ENCODE measurements at places on chromosomes 5 and 9.

DNA sequence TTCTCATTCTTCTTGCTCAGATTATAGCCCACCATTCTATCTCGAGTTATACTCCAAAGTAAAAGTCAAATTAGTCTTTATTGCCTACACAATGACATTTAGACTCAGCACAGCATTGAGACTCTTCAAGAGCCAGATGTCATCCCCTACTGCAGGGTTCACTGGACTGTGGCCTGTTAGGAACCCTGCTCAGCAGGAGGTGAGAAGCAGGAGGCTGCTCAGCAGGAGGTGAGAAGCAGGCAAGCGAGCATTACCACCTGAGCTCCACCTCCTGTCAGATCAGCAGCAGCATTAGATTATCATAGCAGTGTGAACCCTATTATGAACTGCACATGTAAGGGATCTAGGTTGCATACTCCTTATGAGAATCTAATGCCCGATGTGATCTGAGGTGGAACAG, 12.7 kb upstream of the LIFR start:
- DNase-seq = no peak

DNA sequence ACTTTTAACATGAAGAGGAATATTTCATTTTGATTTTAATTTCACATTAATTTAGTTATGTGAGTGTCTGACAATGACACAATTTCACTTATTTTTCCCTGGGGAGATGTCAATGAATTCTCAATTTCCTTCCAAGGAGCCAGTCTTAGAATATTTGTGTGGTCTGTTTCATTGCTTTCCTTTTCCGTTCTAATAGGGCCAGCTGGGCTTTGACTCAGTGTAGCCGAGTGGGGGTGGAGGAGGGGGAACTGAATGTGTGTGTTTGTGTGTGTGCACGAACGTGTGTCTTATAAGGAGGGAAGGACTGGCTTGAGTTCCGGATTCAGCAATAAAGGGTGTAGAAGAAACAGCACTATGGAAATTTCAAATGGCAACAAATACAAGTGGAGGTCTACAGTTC, 100.0 kb downstream of the BASP1 start:
- no peak for DNase-seq

GRCh38 chr5:177099422-177100093, 12.8 kb downstream of the FGFR4 start:
- no peak for DNase-seq

DNA sequence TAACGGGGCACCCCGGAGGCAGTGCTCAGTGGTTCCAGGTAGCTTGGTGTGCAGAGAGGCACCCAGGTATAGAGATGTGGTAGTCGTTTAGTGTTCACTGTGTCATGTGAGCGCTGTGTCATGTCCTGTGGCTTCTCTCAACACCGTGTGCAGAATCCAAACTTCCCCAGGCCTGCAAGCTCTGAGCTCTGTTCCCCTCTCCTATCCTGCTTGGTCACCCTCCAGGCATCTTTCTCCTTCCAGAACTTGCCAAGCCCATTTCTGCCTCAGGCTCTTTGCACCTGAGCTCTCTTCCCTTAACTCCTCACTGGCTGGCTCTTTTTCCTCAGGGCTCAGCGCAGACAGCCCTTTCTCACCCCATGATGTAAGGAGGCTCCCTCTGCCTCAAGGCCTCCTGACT, 64.8 kb downstream of the CARTPT start:
- no peak for DNase-seq

DNA sequence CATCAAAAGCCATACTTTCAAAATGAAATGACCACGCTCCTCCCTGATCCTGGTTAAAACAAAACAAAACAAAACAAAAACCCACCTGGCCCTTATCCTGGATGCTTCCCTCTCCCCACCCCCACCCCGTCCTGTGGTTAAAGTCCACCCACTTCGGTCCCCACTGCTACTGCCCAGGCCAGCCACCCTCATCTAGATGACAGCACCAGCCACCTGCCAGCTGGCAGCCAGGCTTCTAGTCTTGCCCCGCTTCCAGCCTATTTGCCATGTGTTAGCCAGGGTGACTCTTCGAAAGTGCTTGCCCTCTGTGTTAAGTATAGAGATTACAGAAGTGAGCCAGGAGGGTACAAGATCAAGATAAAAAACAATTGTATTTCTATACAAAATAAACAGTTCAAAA, 27.5 kb upstream of the NCS1 start:
- no peak for DNase-seq

DNA sequence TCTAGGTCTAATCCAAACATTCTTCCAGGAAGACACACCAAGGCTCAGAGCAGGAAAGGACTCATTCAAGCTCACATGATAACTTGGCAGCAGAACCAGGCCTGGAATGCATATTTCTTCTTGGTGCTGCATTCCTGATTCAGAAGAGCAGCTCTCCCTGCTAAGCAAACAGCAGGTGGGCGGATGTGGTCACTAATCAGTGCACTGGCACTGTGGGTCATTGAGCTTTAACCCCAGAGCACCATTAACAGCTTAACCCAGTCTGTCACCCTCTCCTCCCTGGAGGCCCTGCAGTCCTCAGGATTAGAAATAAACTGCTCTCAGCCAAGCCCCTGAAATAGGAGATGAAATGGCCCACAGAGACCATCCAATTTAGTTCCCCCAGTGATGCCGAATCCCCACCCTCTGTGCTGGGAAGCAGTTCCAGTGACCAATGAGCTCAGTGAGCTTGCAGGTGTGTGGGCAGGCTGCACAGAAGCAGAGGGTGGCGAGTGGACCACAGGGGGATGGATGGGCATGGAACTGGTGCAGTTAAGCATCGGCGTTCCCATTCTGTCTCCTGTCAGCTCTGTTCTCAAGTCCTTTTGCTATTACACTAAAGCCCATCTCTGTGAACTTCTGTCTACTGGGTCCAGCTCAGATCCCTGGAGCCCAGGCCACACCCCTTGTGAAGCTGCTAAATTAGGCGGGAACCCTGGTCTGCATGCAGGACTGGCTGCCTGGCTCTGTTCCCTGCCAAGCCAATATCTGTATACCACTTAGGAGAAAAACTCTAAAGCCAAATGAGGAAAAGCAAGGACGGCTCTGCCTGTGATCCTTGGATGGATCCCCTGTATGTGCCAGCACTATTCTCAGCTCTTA, 16.6 kb upstream of the MEGF9 start:
- DNase-seq = no peak

DNA sequence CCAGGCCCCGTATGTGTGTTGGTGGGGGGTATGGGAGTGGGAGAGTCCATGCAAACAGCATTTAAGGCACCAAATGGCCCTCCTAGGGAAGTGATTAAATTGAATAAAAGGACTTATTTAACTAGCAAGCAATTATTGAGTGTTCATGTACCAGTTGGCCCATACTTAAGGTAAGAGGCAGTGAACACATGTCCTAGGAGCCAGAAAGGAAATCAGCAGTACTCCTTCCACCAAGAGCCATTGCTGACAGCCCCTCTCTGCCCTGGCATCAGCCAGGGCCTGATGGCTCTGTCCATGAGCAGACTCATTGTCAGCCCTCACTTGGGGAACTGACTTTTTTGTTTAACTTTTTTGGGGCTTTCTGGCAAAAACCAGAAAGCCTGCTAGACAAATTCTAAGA, 10.4 kb upstream of the SHROOM1 start:
- DNase-seq = no peak

All from fibroblast of skin of left biceps (primary cell).